ENCODE measurements at places on chromosomes 7 and 10.

DNA sequence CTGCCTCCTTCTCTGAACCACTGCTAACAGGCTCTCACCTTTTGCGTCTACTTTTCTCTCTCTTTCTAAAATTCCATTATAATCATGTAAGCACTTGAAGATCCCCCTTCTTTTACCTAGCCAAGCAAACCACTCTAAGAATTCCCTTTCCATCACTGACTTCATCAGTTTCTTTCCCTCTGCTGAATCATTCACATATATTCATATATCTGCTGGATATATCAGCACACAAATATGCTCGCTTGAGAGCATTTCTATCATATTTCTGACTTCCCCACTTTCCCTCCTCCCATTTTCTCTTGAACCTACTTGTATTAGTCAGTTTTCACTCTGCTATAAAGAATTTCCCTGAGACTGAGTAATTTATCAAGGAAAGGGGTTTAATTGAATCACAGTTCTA is 84.2 kb upstream of the LRRN3 start:
- H3K27me3 ChIP-seq, result no peaks in the 10 kb centered on the region
- DNase-seq, result no peak
- H3K4me3 ChIP-seq, result no peak overlapping the region
- no peak overlapping the region for H3K27ac ChIP-seq
- H3K4me1 ChIP-seq, result no peaks in the 10 kb centered on the region

- no peak overlapping the region for H3K27ac ChIP-seq
- no peaks in the 10 kb centered on the region for H3K27me3 ChIP-seq
- H3K4me3 ChIP-seq, result no peak overlapping the region
- no peaks in the 10 kb centered on the region for H3K4me1 ChIP-seq
- H3K36me3 ChIP-seq, result no peaks in the 10 kb centered on the region
Observed at GRCh38 chr10:74969530-74969929, 141.9 kb upstream of the SAMD8 start.

DNA sequence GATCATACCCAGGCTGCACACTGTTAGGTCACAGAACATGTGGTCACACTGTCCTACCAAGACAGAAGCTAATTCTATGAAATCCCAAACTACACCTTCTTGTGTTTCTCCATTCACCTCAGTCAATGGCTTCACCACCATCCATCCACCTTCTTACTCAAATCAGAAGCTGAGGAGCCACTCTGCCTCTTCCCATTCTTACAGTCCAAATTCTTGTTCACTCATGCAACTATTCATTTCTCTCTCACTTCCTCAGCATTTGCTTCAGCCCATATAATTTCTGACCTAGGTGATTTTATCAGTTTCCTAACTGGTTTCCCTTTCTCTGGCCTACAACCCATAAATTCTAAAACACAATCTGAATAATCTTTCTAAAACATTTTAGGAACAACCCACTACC is 229.2 kb downstream of the LRRN3 start:
- H3K4me1 ChIP-seq, result no peaks in the 10 kb centered on the region
- H3K27ac ChIP-seq, result no peak overlapping the region
- H3K27me3 ChIP-seq, result no peaks in the 10 kb centered on the region
- H3K4me3 ChIP-seq, result no peak overlapping the region
- H3K36me3 ChIP-seq, result no peaks in the 10 kb centered on the region

DNA sequence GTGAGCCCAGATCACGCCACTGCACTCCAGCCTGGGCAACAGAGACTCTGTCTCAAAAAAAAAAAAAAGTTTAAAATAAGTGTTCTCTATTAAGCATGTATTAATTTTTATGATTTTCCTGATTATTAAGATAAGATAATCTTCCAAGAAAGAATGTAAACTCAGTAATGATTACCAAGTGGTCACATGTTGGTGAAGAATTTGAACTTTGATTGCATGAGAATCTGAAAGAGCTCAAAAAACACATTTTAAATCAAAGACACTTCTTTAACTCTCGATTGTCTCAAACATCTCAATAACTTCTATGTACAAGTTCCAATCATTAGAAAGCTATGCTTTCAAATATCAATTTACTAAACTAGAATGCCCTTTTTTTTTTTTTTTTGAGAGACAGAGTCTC is 33.8 kb downstream of the SNX8 start:
- no peaks in the 10 kb centered on the region for H3K27me3 ChIP-seq
- no peak overlapping the region for H3K4me3 ChIP-seq
- H3K4me1 ChIP-seq, result no peaks in the 10 kb centered on the region
- no peak overlapping the region for H3K27ac ChIP-seq
- no peak for DNase-seq
- no peaks in the 10 kb centered on the region for H3K36me3 ChIP-seq

- peak; percentile 86 for DNase-seq
- H3K27ac ChIP-seq, result no peak overlapping the region
Observed at GRCh38 chr7:158976849-158977593, 120.7 kb downstream of the DYNC2I1 start.

GRCh38 chr10:3468919-3469638 is 296.5 kb upstream of the PITRM1 start:
- H3K27ac ChIP-seq, result peak overlapping the region; percentile 91
- H3K4me3 ChIP-seq, result peak overlapping the region; percentile 50
- peak; percentile 50 for DNase-seq
- no peaks in the 10 kb centered on the region for H3K36me3 ChIP-seq
- no peaks in the 10 kb centered on the region for H3K27me3 ChIP-seq

DNA sequence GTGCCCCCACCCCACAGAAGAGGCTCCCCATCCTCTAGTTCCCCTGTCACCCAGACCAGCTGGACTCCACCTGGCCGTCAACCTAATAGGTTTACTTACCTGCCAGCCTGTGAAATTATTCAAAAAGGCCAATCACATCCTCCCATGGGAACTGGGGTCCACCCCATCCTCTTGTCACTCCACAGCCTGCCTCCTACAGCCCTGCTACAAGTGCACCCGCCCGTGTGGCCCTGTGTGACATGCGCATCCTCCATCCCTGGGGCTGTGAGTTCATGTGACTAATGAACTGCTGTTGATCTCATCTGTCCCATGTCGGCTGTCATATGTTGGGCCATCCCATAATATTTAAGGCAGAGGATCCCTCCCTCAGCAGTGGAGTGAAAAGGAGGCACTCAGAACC is 39.4 kb downstream of the AOC1 start:
- H3K36me3 ChIP-seq, result no peaks in the 10 kb centered on the region
- H3K27me3 ChIP-seq, result no peaks in the 10 kb centered on the region
- no peak overlapping the region for H3K4me3 ChIP-seq
- DNase-seq, result no peak
- no peak overlapping the region for H3K27ac ChIP-seq
- H3K4me1 ChIP-seq, result no peaks in the 10 kb centered on the region

GRCh38 chr10:71746344-71747037 is 26.8 kb downstream of the VSIR start:
- no peak for DNase-seq
- no peak overlapping the region for H3K4me3 ChIP-seq
- H3K4me1 ChIP-seq, result peaks cover 5% of the 10 kb centered on the region
- peak overlapping the region; percentile 75 for H3K27ac ChIP-seq

DNA sequence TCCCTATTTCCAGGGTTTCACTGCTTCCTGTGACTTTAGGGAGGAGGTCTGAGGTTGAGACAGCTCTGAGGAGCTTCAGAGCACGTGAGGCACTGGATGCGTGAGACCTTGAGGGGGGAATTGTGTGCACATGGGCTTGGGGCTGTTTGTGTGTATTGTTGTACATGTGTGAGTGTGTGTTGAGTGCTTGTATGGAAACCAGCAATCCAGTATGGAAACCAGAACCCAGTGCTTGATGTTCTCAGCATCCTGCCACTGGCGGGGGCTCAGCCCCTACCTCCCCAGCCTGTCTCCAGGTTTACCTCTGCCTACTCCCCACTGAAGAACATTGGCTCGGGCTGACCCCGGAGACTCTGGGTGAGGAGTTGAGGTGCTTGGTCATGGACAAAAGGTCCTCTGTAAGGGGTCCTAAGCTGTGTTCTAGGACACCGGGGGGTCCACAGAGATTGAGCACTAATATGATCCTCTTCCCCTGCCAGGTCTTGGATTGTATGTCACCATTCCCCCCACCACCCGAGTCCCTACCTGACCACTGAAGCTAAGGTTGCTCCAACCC is 20.8 kb downstream of the SFTPD start:
- no peak for DNase-seq
- no peaks in the 10 kb centered on the region for H3K36me3 ChIP-seq
- H3K4me1 ChIP-seq, result no peaks in the 10 kb centered on the region
- H3K27me3 ChIP-seq, result no peaks in the 10 kb centered on the region

GRCh38 chr10:79093658-79094411 is 25.1 kb downstream of the ZMIZ1 start:
- H3K27me3 ChIP-seq, result no peaks in the 10 kb centered on the region
- no peaks in the 10 kb centered on the region for H3K36me3 ChIP-seq
- H3K4me1 ChIP-seq, result peaks cover 35% of the 10 kb centered on the region
- DNase-seq, result peak; percentile 84
- H3K27ac ChIP-seq, result peak overlapping the region; percentile 98

DNA sequence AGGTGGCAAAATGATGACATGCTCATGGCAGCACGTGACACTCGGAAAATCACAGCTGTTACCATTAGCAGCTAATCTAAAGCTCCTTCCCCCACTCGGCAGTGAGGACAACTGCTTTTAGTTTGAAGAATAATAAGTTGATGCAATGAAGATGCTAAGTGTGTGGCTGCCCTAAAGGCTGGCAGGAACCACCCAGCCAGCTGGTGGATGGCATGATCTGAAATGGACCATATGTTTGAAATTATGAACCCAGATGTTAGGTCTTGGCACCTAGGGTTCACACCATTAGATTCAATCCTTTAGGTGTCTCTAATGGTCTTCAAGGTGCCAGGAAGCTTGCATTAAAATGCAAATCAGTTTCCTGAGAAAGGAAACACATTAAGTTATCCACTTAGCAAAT is 230.1 kb downstream of the WDR11 start:
- H3K4me3 ChIP-seq, result no peak overlapping the region
- no peak overlapping the region for H3K27ac ChIP-seq
- H3K4me1 ChIP-seq, result no peaks in the 10 kb centered on the region
- DNase-seq, result no peak
- no peaks in the 10 kb centered on the region for H3K36me3 ChIP-seq

- H3K4me3 ChIP-seq, result no peak overlapping the region
- no peaks in the 10 kb centered on the region for H3K4me1 ChIP-seq
- H3K27me3 ChIP-seq, result no peaks in the 10 kb centered on the region
Observed at GRCh38 chr10:90787393-90788198, 70.2 kb downstream of the HTR7 start.

- no peak for DNase-seq
- no peak overlapping the region for H3K4me3 ChIP-seq
- no peaks in the 10 kb centered on the region for H3K4me1 ChIP-seq
- no peaks in the 10 kb centered on the region for H3K36me3 ChIP-seq
- H3K27ac ChIP-seq, result no peak overlapping the region
Observed at GRCh38 chr7:131338173-131338572, 10.5 kb downstream of the MKLN1 start.

GRCh38 chr10:36443233-36443632 is 682.2 kb upstream of the ANKRD30A start:
- H3K27ac ChIP-seq, result no peak overlapping the region
- H3K4me3 ChIP-seq, result no peak overlapping the region
- no peak for DNase-seq
- H3K27me3 ChIP-seq, result no peaks in the 10 kb centered on the region
- H3K36me3 ChIP-seq, result no peaks in the 10 kb centered on the region

- no peak for DNase-seq
- H3K4me3 ChIP-seq, result no peak overlapping the region
- H3K4me1 ChIP-seq, result no peaks in the 10 kb centered on the region
- no peaks in the 10 kb centered on the region for H3K36me3 ChIP-seq
Observed at GRCh38 chr10:30192846-30193608, 133.6 kb upstream of the JCAD start.

- H3K4me3 ChIP-seq, result peak within 1 kb of the TSS; percentile 65
- peak; percentile 74 for DNase-seq
- peaks cover 9% of the 10 kb centered on the region for H3K4me1 ChIP-seq
- peak within 1 kb of the TSS; percentile 96 for H3K27ac ChIP-seq
Observed at GRCh38 chr7:27156508-27156898, at the start of gene HOXA7. HOXA7 (minus strand) TSS chr7:27156675; CDS start chr7:27156545, 130 bp downstream.

DNA sequence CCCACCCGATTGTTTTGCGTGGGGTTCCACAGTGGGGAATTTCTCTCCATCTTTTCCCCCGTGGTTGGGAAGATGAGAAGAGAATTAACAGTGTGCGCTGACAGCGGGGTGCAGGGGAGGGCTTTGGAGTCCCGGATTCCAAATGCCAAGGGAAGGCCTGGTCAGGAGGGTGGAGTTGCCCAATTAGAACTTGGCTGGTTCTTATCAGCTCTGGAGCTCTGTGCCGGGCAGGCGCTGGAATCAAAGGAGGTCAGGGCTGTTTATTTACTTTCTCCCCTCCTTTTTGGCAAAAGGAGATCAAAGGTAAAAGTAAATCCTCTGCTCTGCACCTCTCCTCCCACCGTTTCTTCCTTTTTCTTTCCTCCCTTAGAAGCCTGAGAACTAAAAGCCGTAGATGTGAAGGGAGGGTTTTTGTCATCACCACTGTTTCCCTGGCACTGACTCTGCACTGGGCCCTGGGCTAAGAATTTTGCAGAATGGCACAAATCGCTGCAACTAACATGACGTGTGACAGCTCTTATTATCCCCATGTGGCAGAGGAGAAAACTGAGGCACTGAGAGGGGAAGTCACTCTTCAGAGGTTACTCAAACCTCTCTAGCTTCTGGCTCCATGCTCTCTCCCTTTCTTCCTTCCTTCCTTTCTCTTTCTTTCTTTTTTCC is 95.2 kb upstream of the ZNF716 start:
- H3K4me3 ChIP-seq, result no peak overlapping the region
- no peak overlapping the region for H3K27ac ChIP-seq
- DNase-seq, result no peak

- no peaks in the 10 kb centered on the region for H3K27me3 ChIP-seq
- H3K4me1 ChIP-seq, result no peaks in the 10 kb centered on the region
- H3K4me3 ChIP-seq, result no peak overlapping the region
- no peak for DNase-seq
Observed at GRCh38 chr10:11063856-11064255, 46.2 kb downstream of the CELF2 start.

DNA sequence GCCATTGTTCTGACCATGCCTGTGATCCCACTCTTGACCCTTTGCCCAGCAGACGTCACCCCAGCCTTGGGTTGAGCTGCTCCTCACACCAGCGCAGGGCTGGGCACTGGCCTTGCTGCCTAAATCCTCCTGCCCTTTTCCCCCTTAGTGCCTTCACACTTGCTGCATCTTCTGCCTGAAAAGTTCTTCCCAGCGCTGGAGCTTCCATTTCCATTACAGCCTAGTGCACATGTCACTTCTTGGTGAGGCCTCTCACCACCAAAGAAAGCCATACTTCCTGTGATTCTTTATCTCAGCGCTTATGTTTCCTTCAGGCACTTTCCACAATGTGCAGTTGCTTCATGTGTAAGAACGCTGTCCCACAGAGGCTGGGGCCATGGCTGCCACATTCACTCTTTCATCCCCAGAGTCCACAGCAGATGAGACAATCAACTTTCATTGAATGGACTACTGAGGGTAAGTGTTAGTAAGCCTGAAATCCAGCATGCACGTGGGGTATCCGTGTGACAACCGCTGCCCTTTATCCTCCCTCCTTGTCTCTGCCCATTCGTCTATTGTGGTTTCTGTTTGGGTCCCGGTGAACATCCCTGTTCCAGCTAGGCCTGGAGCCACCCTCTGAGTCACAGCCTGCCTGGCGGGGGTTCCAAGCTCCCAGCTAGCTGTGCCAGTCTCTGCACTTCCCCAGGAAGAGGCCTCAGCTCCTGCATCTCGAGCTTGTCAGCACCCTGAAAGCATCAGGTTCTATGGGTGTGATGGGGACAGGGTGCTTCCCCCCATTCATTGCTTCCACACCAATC is 37.3 kb downstream of the ADRA2A start:
- no peaks in the 10 kb centered on the region for H3K27me3 ChIP-seq
- no peaks in the 10 kb centered on the region for H3K36me3 ChIP-seq
- H3K27ac ChIP-seq, result no peak overlapping the region
- no peak for DNase-seq

GRCh38 chr7:38452681-38453108 is 178.5 kb downstream of the AMPH start:
- no peak overlapping the region for H3K27ac ChIP-seq
- no peak overlapping the region for H3K4me3 ChIP-seq
- no peaks in the 10 kb centered on the region for H3K36me3 ChIP-seq

All from breast epithelium (tissue), 4 donors.